Aortic smooth muscle cell (primary cell): ENCODE measurements at places on chromosomes 13 and 19. TPM values are rescaled to one million over a fixed set of nuclear protein-coding genes. Genes with fewer than 3 reads are reported as not detected.

NAPSA gene
- total RNA-seq = 0.06 and 0.13 TPM in 2 replicates

RASIP1 gene
- 1.1 and 2.1 TPM in 2 replicates for total RNA-seq

CD37 gene
- not detected in 2 replicates for total RNA-seq

DIRAS1 gene
- 0.66 and 2.9 TPM in 2 replicates for total RNA-seq

SLITRK1 gene
- 0.12 TPM in 1 of 2 replicates, not detected in the other for total RNA-seq

THSD8 gene
- not detected in 2 replicates for total RNA-seq

PRSS57 gene
- not detected in 2 replicates for total RNA-seq

CCL25 gene
- total RNA-seq = not detected in 2 replicates

FOXA3 gene
- total RNA-seq = not detected in 2 replicates

ADPRHL1 gene
- total RNA-seq = 0.37 and 0.53 TPM in 2 replicates

ZNF285 gene
- 2.4 and 4.0 TPM in 2 replicates for total RNA-seq

CRLF1 gene
- 437 and 449 TPM in 2 replicates for total RNA-seq

SIGLEC5 gene
- total RNA-seq = not detected in 2 replicates

TINCR gene
- total RNA-seq = 0.12 TPM in 1 of 2 replicates, not detected in the other

CRB3 gene
- not detected in 2 replicates for total RNA-seq

CYP4F2 gene
- not detected in 2 replicates for total RNA-seq

NLRP11 gene
- not detected in 2 replicates for total RNA-seq

MRPL4 gene
- total RNA-seq = 13.9 and 15.7 TPM in 2 replicates

OR7A5 gene
- not detected in 2 replicates for total RNA-seq

POSTN gene
- total RNA-seq = 471 and 571 TPM in 2 replicates

SYT5 gene
- under 0.01 and 0.26 TPM in 2 replicates for total RNA-seq

TNFRSF19 gene
- total RNA-seq = 2.5 and 5.5 TPM in 2 replicates

TMPRSS9 gene
- not detected in 2 replicates for total RNA-seq

ZNF431 gene
- total RNA-seq = 2.8 and 4.9 TPM in 2 replicates

OR7C1 gene
- not detected in 2 replicates for total RNA-seq

KIR3DL1 gene
- not detected in 2 replicates for total RNA-seq

SH2D3A gene
- not detected in 2 replicates for total RNA-seq
